ENCODE measurements at places on chromosomes 5 and 9. TPM values are rescaled to one million over a fixed set of nuclear protein-coding genes. Genes with fewer than 3 reads are reported as not detected.

Gene PAEP
- not detected for total RNA-seq

Gene SPRY4
- 30.9 TPM for total RNA-seq

Gene GRXCR2
- total RNA-seq: not detected

Gene RNF208
- total RNA-seq: 6.3 TPM

Gene CNTNAP3
- 8.5 TPM for total RNA-seq

Gene ARHGEF28
- 14.4 TPM for total RNA-seq

Gene GPR150
- not detected for total RNA-seq

Gene FOXD4L6
- not detected for total RNA-seq

Gene AQP7
- total RNA-seq: 23.0 TPM

Gene HRCT1
- total RNA-seq: 19.1 TPM

Gene NR6A1
- 7.4 TPM for total RNA-seq

Gene BHMT2
- total RNA-seq: 1.3 TPM

Gene RCL1
- total RNA-seq: 63.9 TPM

Gene ADAMTS13
- 4.4 TPM for total RNA-seq

Gene TTLL11
- 14.9 TPM for total RNA-seq

Gene RBM22
- 35.8 TPM for total RNA-seq

Gene LRRC14B
- not detected for total RNA-seq

Gene GABRA1
- total RNA-seq: not detected

Gene MUSK
- total RNA-seq: 3.4 TPM

Gene CCDC180
- total RNA-seq: 12.2 TPM

Gene CENPK
- total RNA-seq: 2.3 TPM

Gene IRX1
- 23.0 TPM for total RNA-seq

Gene ENHO
- 0.71 TPM for total RNA-seq

Gene SPATA31C1
- total RNA-seq: not detected

Gene GAPVD1
- 70.8 TPM for total RNA-seq

Gene NUDT12
- 25.1 TPM for total RNA-seq

Gene ADAMTS16
- 3.0 TPM for total RNA-seq

Gene MEIKIN
- not detected for total RNA-seq

Gene TAF11L11
- total RNA-seq: not detected

Gene CDX1
- 0.17 TPM for total RNA-seq

Gene BTNL3
- total RNA-seq: 0.57 TPM

Gene SARDH
- total RNA-seq: 2.9 TPM

Gene GABRA6
- not detected for total RNA-seq

Gene SPATA31D4
- not detected for total RNA-seq

Gene CER1
- total RNA-seq: not detected

Gene FOXD4
- 3.1 TPM for total RNA-seq

Gene ZMYND19
- 20.0 TPM for total RNA-seq

Gene SHC3
- 11.0 TPM for total RNA-seq

Gene AMBP
- total RNA-seq: 4.0 TPM

Gene RNF183
- total RNA-seq: 3.1 TPM

Gene PROB1
- 1.4 TPM for total RNA-seq

Gene SPAG8
- 18.4 TPM for total RNA-seq

Gene COL15A1
- 17.9 TPM for total RNA-seq

Gene STK32A
- 3.5 TPM for total RNA-seq

Gene SLIT3
- total RNA-seq: 57.3 TPM

Gene SLC30A5
- total RNA-seq: 61.4 TPM

Gene SLC24A2
- not detected for total RNA-seq

Gene SPINK13
- total RNA-seq: not detected

Gene WNT8A
- total RNA-seq: not detected

Gene IL13
- total RNA-seq: 0.49 TPM

Gene FYB1
- total RNA-seq: 42.9 TPM

Gene PCYOX1L
- total RNA-seq: 3.2 TPM

Gene KIF4B
- 0.15 TPM for total RNA-seq

Gene CHMP5
- total RNA-seq: 33.5 TPM

Gene FAM169A
- 1.2 TPM for total RNA-seq

Gene FLT4
- total RNA-seq: 17.2 TPM

Gene MOB3B
- 10.2 TPM for total RNA-seq
